ENCODE measurements at places on chromosomes 4 and X.

- no peak for DNase-seq
Measured at GRCh38 chrX:46770817-46771163, 11.9 kb upstream of the SLC9A7 start.

DNA sequence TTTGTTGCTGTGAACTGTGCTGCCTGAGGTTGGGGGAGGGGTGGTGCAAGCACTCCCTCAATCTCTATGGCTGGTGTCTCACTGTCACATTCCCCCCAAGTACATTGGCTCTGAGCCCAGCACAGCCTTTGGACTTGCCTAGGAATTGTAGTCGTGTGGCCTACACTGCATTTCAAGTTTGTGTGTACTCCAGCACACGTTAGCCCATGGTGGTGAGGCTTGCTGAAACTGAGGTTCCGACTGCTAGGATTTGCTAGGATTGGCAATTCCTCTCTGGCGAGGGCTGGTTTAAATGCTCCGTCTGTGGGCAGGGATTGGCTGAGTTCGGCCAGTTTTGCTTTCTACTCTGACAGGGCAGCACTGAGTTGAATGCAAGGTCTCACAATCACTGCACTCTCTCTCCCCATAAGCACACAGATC, 121.7 kb upstream of the CXXC4 start:
- peak; percentile 55 for DNase-seq

DNA sequence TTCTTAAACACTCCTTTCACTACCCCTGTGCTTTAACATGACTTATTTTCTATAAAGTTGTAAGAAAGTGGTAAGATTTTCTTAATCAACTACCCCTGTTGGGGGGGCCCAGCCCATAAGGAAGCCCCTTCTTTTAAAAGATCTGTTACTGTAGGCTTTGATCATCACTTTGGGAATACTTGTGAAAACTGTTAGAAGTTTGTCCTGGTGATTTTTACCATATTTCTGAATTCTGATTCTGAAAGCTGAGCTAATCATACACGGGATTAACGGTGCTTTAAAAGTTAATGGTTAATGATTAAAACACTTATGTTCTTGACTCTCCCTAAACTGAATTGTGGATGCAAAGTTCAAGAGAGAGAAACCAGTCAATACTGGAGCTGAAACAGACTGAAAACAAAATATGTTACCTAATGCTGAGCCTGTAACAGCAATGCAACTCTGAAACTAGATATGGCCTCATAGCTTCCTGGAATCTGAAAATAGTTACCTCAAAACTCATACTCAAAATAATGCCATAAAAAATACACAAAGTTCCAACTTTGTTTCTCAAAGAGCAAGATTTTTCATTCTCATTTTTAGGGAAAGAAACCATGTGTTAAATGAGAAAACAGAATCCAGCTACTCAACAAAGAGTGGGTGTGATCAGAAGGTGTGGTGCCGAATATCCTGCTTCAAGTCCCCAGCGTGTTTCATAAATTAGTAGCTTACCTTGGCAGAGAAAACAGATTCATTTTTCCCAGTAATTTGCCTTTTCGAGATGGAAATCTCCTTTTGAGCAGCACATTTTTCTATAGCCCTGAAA, 31.6 kb downstream of the ADH7 start:
- no peak for DNase-seq

GRCh38 chr4:85457752-85458467, 17.0 kb upstream of the ARHGAP24 start:
- no peak for DNase-seq

DNA sequence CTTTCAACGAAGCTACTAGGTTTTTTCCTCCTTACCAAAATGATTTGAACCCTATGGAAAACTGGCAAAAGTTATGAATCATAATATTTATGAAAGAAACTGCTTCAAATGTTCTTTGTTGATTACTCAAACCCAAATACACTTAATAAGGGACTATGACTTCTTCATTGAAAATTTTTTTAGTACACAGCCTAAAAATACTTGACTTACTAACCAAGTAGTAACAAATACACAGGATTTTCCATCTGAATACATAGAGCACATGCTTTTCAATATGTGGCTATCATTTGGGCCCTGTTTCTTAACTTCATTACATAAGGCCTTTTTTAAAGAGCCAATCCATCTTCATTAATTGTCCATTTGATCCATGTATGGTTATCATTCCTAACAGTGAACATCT, 171.5 kb downstream of the FBXW7 start:
- DNase-seq: no peak

- DNase-seq: no peak
Measured at GRCh38 chrX:10199212-10199611, 42.4 kb downstream of the CLCN4 start.

GRCh38 chr4:116632269-116632668, 453.1 kb downstream of the TRAM1L1 start:
- DNase-seq: peak; percentile 21

DNA sequence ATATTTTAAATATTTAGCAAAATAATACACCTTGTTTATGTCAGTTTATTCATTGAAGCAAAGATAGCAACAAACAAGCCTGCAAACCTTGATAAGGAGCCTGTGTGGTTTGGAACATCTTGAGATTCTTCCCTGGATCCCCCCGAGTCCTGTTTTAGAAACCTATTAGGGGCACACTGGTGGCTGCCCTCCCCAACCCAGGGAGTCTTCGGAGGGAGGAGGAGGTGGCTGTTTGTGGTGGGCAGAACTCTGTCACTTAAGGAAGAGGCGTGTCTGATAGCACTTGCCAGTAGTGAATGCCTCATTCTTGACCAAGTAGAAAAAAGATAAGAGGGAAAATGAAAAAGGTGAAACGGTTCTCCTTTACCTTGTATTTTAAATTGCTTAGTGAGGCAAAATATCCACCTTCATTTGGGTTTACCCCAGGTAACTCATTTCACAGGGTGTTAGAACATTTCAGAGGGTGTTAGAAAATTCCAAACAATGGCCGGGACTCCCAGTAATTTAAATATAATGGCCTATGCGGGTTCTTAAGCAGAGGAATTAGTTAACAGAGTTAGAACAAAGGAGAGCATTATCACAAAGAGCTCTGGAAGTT, 10.4 kb downstream of the KIT start:
- DNase-seq: no peak

DNA sequence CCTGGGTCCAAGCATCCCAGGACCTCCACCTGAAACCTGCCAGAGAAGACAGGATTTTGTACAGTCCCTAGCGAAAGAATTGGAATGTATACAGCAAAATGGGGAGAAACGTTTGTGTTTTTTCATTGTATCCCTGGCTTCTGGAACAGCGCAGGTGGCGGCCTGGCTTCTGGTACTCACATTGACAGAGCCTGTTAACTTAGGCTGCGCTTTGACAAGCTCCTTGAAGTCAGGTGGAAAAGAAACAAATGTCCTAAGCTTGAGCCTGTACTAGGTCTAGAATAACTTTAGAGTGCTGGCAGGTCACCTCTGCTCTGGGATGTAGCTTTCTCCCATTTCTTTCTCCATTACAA, 343.7 kb upstream of the KLF3 start:
- no peak for DNase-seq

- DNase-seq: peak; percentile 19
Measured at GRCh38 chr4:16544251-16544721, 318.0 kb upstream of the TAPT1 start.

GRCh38 chrX:27222661-27223060, 240.5 kb downstream of the PPP4R3C start:
- DNase-seq: no peak

GRCh38 chrX:110188701-110189558, 129.0 kb downstream of the AMMECR1 start:
- DNase-seq: no peak

- DNase-seq: peak; percentile 13
Measured at GRCh38 chrX:147884958-147885357, 26.8 kb upstream of the FMR1 start.

DNA sequence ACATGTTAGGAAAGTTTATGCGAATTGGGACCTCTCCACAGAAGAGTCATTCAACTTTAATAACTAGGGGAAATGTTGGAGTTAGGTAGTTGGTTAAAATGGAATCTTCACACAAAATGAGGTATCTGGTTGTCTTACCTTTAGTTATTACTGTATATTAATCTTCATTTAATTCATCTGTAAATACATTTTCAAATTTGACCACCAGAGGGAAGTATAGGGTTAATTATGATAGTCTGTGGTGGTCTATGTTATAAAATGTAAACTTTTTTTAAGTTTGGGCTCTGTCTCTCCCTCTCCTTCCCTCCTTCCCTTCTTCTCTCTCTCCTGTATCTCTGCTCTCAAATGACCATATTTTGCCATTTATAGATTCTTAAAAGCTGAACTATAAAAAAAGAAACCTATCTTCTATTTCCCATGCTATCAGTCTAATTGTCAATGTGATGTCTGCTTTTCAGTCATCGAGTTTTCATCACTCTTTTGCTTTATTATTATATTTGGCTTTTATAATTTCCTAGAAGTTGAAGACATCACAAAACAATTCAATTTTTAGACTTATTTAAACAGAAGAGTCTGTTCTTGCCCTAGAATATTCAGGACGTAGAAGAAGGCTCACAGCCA, 49.8 kb downstream of the TMEM144 start:
- DNase-seq: peak; percentile 6

DNA sequence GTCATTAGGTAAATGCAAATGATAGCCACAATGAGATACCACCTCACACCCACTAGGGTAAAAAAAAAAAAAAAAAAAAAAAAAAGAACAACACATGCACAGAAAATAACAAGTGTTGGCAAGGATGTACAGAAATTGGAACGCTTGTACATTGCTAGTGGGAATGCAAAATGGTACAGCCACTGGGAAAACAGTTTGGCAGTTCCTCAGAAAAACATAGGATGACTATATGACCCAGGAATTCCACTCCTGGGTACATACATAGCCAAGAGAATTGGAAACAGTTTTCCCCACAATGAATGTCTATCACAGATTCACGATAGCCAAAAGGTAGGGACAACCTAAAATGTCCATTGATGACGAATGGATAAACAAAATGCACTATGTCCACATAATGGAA, 161.3 kb upstream of the MAMLD1 start:
- no peak for DNase-seq

GRCh38 chr4:20297261-20297660, 45.6 kb downstream of the SLIT2 start:
- DNase-seq: no peak

GRCh38 chrX:93528917-93529316, 144.5 kb downstream of the NAP1L3 start:
- DNase-seq: no peak

DNA sequence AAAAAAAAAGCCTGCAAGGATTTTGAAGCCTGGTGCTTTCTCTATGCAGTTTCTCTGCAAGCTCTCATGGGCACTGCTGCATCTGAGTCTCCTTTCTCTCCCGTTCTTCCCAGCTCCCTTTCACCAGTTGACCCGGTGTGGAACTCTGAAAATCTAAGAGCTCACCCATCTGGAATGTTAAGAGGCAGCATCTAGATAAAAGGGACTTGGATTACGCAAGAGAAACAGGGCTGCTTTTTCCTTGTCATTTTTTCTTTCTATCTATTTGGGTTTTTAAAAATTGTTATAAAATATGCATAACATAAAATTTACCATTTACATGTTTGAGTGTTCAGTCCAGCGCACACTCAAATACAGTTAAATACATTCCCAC, 95.2 kb upstream of the RPS6KA3 start:
- DNase-seq: peak; percentile 83

DNA sequence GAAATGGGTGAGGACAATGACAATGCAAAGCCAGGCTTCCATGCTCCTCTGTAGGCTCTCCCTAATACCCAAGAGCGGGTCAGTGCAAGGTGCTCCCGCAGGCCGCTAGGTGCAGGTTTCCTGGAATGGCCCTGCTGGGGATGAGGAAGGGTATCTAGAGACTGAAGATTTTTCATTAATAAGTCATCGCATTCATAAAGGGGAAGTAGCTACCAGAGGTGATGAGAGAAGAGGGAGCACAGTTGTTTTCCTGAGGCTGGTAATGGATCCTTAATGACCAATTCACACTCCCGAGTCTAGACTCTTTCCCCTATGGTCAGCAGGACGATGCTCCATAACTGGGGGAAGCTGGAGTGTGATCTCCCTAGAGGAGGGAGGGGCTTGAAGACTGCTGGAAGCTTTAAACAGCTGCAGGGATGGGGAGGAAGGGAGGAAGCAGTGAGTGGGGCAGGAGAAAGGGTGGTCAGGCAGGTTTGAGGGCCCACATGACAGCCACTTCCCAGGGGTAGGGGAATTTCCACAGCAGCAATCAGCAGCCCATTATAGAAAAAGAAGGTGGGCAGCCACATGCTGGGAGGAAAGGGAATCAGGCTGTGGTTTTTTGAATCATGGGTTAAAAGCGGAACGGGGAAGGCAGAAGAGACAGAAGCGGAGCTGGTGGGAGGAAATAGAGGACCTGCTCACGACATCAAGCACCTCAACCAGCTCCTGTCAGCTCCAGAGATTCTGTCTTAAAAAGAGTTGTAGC, 10.2 kb upstream of the ATP6AP2 start:
- DNase-seq: peak; percentile 6

DNA sequence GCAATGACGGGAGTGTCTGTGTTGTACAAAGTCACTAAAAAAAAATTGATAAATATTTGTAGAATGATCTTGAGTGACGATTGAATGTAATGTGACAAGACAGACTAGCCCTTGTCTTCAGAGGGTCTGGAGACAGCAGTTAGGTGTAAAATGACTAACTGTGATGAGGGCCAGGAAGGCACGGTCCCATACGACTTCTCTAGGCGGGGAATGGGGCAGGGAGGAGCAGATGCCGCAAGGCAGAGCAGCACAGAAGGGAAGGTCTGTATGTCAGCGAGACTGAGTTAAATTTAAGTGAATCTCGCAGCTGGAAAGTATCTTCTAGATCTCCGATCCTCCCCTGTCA, 405 bp downstream of the CENPE start:
- no peak for DNase-seq

DNA sequence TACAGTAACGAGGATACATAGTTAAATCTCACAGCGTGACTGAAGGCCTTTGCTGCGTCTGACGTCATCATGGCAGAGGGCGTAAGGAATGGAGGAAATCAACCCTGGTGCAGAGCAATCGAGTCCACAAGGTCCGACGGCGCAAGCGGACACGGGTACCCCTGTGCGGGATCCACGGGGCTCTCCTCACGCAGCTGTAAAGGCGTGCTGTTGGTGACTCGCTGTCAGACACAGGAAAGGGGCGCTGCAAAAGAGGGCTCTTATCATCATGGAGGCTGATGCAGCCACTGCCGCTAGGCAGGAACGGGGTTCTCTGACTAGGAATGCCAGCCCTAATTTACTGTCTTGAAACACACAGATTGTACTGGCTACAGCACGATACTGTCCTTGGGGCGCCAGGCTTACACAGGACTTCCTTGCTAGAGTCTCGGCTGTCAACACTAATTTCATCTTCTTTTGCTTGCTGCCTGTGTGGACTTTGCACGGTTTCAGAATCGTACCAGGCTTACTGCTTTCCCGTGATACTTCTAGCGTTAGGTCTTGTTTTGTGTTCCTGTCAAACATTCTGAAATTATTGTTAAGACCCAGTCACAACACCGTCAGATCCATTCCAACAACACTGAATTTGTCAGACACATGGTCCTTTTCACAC, 13.6 kb downstream of the RNF212 start:
- no peak for DNase-seq

- peak; percentile 71 for DNase-seq
Measured at GRCh38 chrX:148577741-148578140, 77.3 kb downstream of the AFF2 start.

DNA sequence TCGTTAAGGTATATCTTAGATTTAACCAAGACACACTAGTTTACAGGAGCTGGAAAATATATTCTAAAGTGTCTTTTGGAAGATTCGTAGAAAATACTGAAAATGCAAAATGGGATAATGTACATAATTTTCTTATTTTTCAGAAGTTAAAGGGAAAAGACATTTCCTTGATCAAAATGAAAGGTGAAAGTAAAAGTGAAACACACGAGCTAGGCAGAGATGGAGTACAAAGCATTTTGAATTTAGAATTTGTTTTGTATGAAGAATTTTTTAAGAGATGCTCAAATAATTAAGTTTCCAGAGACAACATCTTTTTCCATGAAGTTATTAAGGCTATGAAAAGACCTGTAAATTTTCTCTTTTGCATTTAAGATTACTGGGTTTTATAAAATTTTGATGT, 2192.6 kb upstream of the AGA start:
- no peak for DNase-seq

Measured in umbilical cord (tissue), 2 donors.